ENCODE measurements at places on chromosomes 1 and 21.
A peak's percentile ranks its signal among the peaks of the same experiment; 100 is the strongest.

GRCh38 chr1:226945858-226946245 lies 5.8 kb downstream of the COQ8A start:
- DNase-seq: no peak

DNA sequence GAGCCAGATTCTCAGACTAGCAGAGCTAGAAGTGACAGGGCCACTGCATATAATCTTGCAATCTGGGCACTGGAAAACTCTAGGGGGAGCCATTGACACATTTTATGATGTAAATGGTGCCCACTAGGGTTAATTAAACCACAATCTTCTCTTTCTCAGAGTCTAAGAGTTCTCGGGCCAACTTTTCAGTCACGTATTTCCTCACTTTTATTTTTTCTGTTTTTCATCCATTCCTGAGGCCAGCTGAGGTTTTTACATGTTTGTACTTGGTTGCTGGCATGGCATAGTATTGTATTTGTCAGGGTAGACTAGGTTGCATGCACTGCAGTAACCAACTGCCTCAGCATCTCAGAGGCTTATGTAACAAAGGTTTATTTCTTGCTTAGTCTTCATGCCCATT lies 138.2 kb downstream of the ZNF326 start:
- peak; percentile 44 for DNase-seq

DNA sequence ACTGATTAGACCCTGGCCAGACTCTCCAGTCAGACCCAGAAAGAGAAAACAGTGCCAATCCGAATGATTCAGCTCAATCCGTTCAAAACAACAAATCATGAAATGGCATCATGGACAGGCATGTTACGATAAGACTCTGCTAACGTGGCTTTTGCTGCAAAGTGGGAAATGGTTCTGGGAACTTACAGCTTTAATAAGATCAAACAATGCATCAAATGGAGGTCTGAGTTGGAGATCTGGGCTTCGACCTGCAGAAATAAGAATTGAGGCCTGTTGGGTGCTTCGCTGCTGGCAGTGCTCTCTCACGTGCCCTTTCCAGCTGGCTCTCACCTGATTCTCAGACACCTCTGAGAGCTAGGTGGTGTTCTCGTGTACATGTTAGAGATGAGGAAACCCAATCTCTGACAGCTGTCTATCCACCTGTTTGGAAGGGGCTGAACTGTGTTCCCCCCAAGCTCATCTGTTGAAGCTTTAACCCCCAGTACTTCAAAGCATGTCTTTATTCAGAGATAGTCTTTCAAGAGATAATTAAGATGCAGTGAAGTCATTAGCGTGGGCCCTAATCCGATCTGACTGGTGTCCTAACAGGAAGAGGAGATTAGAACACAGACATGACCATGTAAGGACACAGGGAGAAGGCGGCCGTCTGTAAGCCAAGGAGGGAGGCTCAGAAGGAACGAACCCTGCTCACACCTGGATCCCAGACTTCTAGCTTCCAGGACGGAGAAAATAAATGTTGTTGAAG lies 45.5 kb upstream of the ETS2 start:
- no peak for DNase-seq

- no peak for DNase-seq
Measured at GRCh38 chr1:19688041-19688842, 23.6 kb downstream of the HTR6 start.

DNA sequence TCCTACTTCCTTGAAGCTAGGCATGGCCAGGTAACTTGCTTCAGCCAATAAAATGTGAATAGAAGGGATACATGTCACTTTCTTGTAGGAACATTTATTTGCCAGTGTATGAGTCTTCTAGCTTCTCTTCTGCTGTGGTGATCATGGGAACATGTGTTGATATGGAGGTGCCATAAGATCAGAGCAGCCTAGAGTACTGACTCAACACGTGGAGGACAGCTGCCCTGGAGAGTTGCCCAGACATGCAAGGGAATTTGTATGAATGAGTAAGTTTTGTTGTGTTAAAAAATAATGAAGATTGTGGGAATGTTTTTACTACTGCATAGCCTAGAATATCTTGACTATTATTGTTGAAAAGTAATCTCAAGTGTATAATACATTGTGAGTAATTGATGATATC lies 502.3 kb downstream of the NUF2 start:
- no peak for DNase-seq

GRCh38 chr1:21645550-21645949 lies 23.6 kb downstream of the RAP1GAP start:
- DNase-seq: no peak

DNA sequence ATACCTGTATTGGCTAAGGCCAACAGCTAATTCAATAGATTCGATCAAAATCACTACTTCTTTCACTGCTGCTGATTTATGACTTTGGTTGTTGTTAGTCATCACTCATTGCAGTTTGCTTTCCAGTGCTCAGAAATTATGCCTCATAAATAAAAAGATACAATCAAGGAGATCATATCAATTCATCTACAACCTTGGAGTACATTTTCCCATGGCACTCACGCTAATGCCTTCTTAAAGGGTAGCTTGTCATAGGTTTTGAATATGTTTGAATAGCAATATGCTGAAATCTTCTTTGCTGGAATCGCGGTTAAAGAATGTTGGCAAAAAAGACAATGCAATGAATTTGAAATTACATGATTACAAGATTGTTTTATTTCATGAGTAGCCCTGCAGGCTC lies 89.9 kb downstream of the KCTD3 start:
- DNase-seq: no peak

GRCh38 chr1:65958561-65959350 lies 166.1 kb downstream of the PDE4B start:
- DNase-seq: peak; percentile 60

GRCh38 chr21:27569091-27569490 lies 602.2 kb upstream of the ADAMTS5 start:
- DNase-seq: no peak

- no peak for DNase-seq
Measured at GRCh38 chr1:234675006-234675405, 65.0 kb upstream of the IRF2BP2 start.

GRCh38 chr21:19123053-19123452 lies 719.5 kb upstream of the TMPRSS15 start:
- no peak for DNase-seq

DNA sequence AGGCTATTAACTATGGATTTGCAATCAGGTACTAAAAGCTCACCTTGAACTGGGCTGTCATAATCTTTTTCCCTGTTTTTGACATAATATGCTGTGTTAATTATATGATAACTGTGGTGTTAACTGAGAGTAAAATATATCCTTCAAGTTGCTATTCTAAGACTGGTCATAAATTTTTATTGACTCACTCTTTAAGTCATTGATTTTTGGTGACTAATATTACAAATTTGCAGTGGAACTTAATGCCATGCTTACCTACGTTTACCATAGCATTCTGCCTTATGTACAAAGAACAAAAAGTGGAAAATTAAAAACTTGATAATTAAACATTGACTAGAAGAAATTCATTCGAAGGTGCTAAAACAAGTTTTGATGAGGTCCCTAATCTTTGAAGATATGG lies 872.4 kb downstream of the BRINP3 start:
- DNase-seq: no peak

- peak; percentile 89 for DNase-seq
Measured at GRCh38 chr1:160193091-160193819, 2.9 kb downstream of the CASQ1 start.

- DNase-seq: no peak
Measured at GRCh38 chr1:44239961-44240371, 26.7 kb downstream of the DMAP1 start.

DNA sequence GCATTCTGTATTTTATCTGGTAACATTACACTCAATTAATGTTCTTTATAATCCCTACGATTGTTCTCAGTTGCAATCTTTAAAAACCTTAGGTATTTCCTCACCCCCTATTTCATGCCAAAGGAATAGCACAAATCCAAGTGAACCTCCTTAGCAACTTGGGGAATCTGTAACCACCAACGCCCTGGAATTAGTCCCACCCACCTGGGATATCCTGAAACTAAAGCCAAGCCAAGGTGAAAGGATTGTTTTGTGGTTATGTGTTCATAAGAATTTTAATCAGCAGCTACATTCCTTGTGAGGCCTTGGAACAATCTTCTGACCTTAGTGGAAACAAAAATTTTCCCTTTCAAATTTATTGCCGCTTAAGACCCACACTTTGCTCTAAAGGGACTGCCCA lies 908.7 kb downstream of the TTLL7 start:
- DNase-seq: no peak

GRCh38 chr1:114292835-114293234 lies 139.2 kb upstream of the SYT6 start:
- no peak for DNase-seq

DNA sequence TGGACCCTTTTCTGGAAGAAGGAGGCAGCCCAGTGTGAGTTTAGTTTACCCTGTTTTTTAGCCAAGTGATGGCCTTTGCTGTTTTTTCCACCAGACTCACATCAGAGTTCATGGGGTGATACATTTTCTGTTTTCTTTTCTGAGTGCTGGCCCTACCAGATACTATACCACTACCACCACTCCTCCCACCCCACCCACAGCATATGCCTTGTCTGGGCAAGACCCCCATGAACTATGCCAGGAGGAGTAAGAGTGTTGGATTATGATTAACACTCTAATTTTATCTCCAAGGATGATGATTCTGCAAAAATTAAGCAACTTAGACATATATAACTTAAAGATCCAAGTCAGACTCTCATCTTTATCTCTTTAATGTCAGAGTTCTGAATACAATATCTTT lies 26.1 kb downstream of the FABP3 start:
- DNase-seq: no peak

DNA sequence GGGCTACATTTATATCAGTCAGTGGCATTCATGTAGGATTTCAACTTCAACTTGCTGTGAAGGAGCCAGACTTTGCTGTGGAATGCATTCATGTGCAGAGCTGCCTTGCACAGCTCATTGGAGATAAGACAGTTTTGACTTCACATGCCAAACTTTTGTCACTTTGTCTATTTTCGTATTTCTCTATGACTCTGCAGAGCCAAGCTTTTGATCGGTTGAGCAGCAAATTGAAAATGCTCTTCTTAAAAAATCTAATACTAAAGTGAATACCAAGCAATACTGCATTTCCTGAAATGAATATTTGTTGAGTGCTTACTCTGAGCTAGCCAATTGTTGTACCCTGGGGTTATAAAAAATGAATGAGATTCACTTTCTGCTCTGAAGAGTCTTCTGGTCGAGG lies 388.7 kb downstream of the ST6GALNAC3 start:
- no peak for DNase-seq

DNA sequence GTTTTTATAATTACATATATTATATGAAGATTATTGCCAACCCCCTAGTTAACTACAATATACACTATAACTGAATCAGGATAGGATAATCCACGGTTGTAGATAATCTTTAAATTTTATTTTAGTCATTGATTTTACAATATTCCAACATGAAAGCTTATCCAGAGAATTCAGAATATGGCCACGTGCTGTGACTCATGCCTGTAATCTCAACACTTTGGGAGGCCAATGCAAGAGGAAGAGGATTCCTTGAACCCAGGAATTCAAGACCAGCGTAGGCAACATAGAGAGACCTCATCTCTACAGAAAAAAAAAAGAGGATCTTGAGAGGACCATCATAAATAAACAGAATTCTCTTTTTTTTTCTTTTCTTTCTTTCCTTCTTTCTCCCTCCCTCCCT lies 119.6 kb upstream of the CACYBP start:
- no peak for DNase-seq

- DNase-seq: no peak
Measured at GRCh38 chr1:197145446-197146024, 934 bp downstream of the ASPM start.

DNA sequence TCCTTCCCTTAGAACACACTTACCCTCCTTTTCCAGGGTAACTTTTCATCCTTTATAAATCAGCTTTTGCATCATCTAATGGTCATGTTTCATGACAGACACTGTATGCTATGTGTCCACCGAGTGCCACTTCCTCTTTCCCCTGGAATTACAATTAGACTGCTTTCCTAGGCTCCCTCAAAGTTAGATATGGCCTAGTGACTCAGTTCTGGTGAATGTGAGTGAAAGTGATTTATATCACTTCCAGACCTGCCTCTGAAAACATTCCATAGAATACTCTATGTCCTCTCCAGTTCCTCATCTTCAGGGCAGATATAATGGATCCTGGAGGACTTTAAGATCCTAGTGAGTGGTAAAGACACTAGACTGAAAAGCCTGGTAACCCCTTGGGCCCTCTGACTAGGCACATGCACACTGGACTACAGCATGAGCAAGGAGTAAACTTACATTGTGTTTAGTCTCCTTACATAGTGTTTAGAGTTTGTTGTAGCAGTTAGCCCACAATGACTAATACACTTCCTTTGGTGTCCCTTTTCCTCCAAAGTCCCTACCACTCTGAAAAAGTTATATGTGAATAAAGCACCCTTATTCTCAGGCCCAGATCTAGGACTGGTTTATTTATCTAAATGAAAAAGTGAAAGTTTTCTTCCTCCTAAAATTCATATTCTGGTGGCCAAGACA lies 59.3 kb downstream of the GPR88 start:
- no peak for DNase-seq

DNA sequence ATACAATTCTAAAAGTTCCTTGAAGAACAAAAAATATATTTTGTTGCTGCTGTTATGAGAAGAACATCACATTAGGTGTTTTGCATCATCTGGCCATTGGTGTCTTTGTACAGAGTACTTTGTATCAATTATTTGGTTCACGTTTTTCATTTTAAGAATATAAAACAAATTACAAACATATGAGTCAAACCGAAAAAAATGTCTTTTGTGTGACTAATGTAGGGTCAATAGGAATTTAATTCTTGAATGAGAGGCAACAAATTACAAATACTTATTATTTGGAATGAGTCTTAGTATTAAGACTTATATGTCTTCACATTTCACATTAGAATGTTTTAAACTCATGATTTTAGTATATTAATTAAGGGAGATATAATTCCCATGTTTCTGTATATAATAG lies 54.8 kb downstream of the NR5A2 start:
- DNase-seq: no peak

DNA sequence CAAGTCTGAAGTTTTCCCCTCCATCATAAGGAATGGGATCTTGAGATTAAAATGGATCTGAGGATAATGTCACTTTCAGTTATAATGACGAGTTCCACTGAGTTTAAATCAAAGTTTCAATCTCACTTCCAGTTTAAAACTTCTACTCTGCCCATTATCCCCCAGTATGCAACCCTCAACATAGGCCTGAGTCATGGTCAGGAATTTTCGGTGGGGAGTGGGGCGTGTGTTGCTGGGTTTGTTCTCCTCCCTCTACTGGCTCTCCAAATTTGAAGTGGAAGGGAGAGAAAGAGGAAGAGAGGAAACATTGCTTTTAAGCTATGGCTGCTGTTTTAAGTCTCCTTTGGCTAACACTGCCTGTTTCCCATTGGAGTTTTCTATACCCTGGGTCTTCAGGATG lies 152.9 kb downstream of the TM2D1 start:
- no peak for DNase-seq

DNA sequence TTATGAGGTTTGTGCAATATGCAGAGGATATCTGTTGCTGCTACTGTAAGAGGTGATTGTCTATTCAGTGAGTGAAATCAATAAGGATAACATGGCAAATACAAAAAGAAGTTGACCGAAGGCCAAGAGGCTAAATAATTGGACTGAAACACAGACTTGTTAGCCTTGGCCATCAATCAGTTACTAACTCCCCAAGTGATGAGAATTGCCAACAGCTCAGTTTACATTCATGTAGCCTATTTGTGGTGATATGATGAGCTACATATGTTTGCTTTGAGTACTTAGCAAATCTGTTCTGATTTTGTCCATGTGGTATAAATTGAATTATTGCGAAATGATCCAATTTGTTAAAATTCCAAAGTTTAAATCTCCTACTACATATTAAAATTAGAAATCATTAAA lies 68.6 kb upstream of the VAV3 start:
- no peak for DNase-seq
